ENCODE measurements at places on chromosomes 11 and 22.

- H3K4me1 ChIP-seq = no peaks in the 10 kb centered on the region
- DNase-seq = no peak
- no peaks in the 10 kb centered on the region for H3K27me3 ChIP-seq
Measured at GRCh38 chr11:6812390-6813005, 13.0 kb upstream of the OR6A2 start.

DNA sequence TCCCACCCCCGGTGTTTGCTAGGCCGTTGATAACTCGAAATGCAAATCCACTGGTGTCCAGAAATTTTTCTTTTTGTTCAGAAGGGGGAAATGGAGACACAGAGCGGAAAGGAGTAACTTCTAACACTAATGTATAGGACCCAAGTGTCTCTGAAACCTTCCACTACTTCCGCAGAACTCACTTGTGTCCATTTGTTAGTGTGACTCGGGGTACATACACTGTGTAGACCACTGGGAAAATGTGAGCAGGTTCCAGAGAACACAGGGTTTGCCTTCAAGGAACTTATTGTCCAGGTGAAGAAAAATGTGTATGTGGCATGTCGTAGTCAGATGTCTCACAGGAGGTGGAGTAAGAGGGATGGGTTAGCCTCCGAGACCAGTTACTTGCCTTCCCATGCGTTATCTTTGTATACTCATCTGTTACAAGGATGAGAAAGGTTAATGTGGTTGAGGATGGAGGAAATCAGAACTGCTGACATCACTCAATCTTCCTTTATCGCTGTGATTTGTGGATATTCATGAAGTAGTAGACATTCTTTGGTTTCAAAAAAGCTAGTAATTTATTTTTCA lies 857 bp downstream of the ARCN1 start:
- H3K27me3 ChIP-seq = no peaks in the 10 kb centered on the region
- no peak for DNase-seq
- peak overlapping the region; percentile 98 for H3K27ac ChIP-seq
- H3K4me1 ChIP-seq = peaks cover 22% of the 10 kb centered on the region

GRCh38 chr11:116454951-116455350 lies 317.8 kb downstream of the BUD13 start:
- no peak for DNase-seq
- H3K27ac ChIP-seq = no peak overlapping the region
- H3K36me3 ChIP-seq = no peaks in the 10 kb centered on the region
- no peaks in the 10 kb centered on the region for H3K27me3 ChIP-seq
- H3K4me1 ChIP-seq = no peaks in the 10 kb centered on the region
- no peak overlapping the region for H3K4me3 ChIP-seq

DNA sequence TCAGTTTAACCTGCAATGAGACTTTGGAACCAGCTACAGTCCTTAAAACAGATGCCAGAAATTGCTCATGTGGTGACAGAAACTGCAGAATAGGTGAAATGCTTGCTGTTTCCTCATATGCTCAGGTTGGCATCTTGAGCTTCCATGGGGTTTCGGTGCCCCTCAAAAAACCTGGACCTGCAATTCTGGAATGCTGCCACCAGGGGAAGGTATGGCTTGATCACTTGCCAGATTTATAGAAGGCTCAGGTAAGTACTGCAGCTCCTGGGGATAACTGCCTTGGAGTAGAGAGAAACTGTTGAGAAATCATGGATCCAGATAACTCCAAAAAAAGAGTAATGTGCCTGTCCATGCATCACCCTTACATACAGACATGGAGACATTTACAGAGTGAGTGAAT lies 113.0 kb downstream of the CTTN start:
- H3K27ac ChIP-seq = no peak overlapping the region
- H3K4me3 ChIP-seq = no peak overlapping the region
- no peaks in the 10 kb centered on the region for H3K27me3 ChIP-seq
- no peaks in the 10 kb centered on the region for H3K4me1 ChIP-seq
- no peak for DNase-seq

DNA sequence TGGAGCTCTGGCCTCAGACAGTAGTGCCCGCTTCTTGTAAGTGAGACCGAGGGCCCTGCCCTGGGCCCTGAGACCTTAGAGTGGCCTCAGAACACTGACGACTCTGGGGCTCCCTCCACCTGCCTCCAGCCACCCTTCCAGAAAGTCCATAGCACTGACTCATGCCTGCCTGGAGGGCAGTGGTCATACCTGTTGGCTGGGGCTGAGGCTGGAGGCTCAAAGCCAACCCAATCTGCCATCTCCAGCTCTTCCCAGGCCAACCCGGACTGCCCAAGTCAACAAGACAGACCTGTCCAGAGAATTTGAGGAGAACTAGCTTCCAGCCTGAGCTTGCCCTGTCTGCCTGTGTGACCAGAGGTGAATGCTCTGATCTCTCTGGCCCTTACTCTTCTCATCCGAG lies 66.9 kb upstream of the TTLL12 start:
- H3K4me1 ChIP-seq = no peaks in the 10 kb centered on the region
- no peaks in the 10 kb centered on the region for H3K27me3 ChIP-seq
- H3K4me3 ChIP-seq = no peak overlapping the region

DNA sequence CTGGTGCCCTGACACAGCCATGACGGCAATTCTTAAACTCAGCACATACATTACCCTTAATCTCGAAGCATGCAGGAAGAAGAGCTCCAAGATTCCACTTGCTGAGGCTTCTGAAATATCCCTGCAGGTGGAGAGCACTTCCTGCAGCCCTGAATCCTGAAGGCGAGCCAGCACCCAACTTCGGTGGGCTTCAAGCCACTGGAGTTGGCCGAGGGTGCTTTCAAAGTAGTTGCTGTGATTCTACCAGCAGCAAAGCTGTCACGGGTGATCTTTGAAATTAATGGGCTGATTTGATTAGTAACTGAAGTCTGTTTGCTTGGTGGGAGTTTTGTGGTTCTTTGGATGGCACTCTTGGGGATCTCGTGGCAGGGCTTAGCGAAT lies 9.0 kb upstream of the FTH1 start:
- DNase-seq = no peak
- no peaks in the 10 kb centered on the region for H3K36me3 ChIP-seq
- H3K27ac ChIP-seq = no peak overlapping the region
- no peaks in the 10 kb centered on the region for H3K27me3 ChIP-seq
- H3K4me1 ChIP-seq = peaks cover 37% of the 10 kb centered on the region

GRCh38 chr11:115889712-115890111 lies 385.5 kb upstream of the CADM1 start:
- no peak for DNase-seq
- H3K27ac ChIP-seq = no peak overlapping the region
- no peak overlapping the region for H3K4me3 ChIP-seq
- no peaks in the 10 kb centered on the region for H3K4me1 ChIP-seq
- H3K36me3 ChIP-seq = no peaks in the 10 kb centered on the region

GRCh38 chr11:116078101-116078591 lies 573.9 kb upstream of the CADM1 start:
- no peak overlapping the region for H3K27ac ChIP-seq
- no peaks in the 10 kb centered on the region for H3K4me1 ChIP-seq
- H3K4me3 ChIP-seq = no peak overlapping the region
- no peak for DNase-seq
- no peaks in the 10 kb centered on the region for H3K36me3 ChIP-seq

DNA sequence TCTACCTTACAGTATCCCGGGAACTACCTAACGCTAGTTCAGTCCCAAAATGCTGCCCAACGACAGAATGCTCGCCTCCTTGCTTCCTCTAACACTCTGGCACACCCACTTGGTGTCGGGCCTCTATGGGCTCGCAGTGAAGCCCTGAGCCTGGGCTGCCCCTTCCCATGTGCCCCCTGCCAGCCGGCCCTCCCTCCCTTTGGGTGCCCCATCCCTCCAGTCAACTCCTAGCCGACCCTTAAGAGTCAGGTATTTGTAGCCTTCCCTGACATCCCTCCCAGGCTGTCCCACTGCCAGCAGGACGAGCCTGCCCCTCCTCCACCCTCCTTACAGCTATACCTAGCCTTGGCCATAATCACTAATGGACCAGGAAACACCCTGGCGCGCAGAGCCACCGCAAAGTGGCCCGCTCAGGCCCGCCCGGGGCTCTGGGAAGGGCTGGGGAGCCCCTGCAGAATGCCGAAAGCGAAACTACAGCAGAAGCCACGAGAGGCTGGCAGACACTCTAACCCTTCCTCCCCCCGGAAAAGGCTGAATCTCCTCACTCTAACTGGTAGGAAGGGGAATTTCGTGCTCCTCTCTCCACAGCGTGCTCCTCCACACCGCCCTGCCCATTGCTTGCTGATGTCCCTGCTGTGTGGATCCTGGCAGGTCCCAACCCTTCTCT lies 8.2 kb downstream of the CBX7 start:
- peak overlapping the region; percentile 89 for H3K4me3 ChIP-seq
- H3K4me1 ChIP-seq = peaks cover 21% of the 10 kb centered on the region
- H3K27ac ChIP-seq = peak overlapping the region; percentile 85
- H3K36me3 ChIP-seq = no peaks in the 10 kb centered on the region
- H3K27me3 ChIP-seq = no peaks in the 10 kb centered on the region
- no peak for DNase-seq

- no peaks in the 10 kb centered on the region for H3K27me3 ChIP-seq
- H3K36me3 ChIP-seq = no peaks in the 10 kb centered on the region
- H3K27ac ChIP-seq = no peak overlapping the region
- no peak for DNase-seq
- no peak overlapping the region for H3K4me3 ChIP-seq
Measured at GRCh38 chr11:47889714-47890441, 41.7 kb upstream of the NUP160 start.

DNA sequence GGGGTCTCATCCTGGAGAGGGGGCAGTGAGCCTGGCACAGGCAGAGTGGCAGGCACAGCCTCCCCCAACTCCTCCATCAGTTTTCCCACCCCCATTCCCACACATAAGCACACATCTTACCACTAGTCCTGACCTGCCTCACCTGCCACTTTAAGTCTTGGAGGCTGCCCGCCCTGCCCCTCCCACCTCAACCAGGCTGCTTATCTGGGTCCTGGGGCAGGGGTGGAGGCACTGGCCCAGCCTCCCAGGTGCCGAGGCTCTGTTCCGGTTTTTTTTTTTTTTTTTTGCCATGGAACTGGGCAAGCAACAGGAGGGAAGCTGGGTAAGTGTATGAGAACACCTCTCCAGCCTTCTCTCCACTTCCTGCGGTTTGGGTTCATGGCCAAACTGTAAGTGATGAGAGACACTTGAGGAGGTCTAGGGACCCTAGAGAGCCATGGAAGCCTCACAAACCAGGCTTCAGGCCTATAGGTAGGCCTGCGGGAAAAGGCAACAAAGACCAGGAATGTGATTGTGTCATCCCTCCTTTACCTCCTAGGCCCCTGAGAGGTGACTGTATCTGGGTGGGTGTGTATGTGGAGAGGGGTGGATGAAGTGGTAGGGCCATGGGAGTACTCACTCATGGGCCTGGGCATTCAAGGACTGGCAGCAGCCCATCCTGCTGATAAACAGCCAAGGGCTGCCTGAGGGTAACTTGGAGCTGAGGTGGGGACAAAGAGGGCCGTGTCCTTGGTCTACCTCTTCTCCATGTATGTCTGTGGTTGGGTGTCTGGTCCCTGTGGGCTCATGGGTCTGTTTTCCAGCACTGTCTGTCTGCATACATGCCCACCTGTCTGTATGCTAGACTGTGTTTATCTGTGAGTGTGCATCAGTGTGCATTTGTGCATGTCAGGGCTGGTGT lies 22.6 kb downstream of the PHLDB1 start:
- no peak for DNase-seq
- no peak overlapping the region for H3K27ac ChIP-seq

GRCh38 chr11:1335811-1336761 lies 26.7 kb upstream of the TOLLIP start:
- H3K27ac ChIP-seq = peak overlapping the region; percentile 90
- H3K36me3 ChIP-seq = no peaks in the 10 kb centered on the region
- no peak for DNase-seq
- H3K27me3 ChIP-seq = no peaks in the 10 kb centered on the region
- H3K4me3 ChIP-seq = peak overlapping the region; percentile 60

- no peak for DNase-seq
- H3K27ac ChIP-seq = peak overlapping the region; percentile 98
- H3K36me3 ChIP-seq = no peaks in the 10 kb centered on the region
- H3K4me3 ChIP-seq = no peak overlapping the region
Measured at GRCh38 chr11:130162733-130163132, 3.2 kb downstream of the ST14 start.

GRCh38 chr11:121421149-121421901 lies 30.8 kb upstream of the SORL1 start:
- H3K27ac ChIP-seq = no peak overlapping the region
- H3K4me1 ChIP-seq = peaks cover 20% of the 10 kb centered on the region
- H3K4me3 ChIP-seq = no peak overlapping the region

DNA sequence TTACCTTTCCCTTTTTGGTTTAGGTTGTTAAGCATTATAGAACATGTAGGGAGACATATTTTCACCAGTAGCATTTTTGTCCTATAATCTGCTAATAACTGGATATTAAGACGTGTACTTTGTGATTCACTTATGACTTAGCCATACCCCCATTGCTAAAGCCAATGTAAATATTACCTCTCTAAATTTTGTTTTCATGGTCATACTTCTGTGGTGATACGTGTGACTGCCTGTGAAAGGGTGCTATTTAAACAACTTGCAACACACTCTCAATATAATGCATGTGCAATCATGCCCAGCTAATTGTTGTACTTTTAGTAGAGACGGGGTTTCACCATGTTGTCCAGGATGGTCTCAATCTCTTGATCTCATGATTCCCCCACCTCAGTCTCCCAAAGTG lies 36.2 kb upstream of the PAK1 start:
- DNase-seq = no peak
- H3K4me3 ChIP-seq = no peak overlapping the region
- H3K27me3 ChIP-seq = no peaks in the 10 kb centered on the region
- no peak overlapping the region for H3K27ac ChIP-seq
- H3K36me3 ChIP-seq = no peaks in the 10 kb centered on the region
- H3K4me1 ChIP-seq = peaks cover 48% of the 10 kb centered on the region

GRCh38 chr11:131300439-131300717 lies 70.0 kb upstream of the NTM start:
- no peaks in the 10 kb centered on the region for H3K36me3 ChIP-seq
- H3K4me3 ChIP-seq = no peak overlapping the region
- H3K27ac ChIP-seq = no peak overlapping the region
- no peaks in the 10 kb centered on the region for H3K4me1 ChIP-seq

- no peak overlapping the region for H3K4me3 ChIP-seq
- H3K27me3 ChIP-seq = peaks cover 26% of the 10 kb centered on the region
- H3K4me1 ChIP-seq = no peaks in the 10 kb centered on the region
- H3K36me3 ChIP-seq = no peaks in the 10 kb centered on the region
Measured at GRCh38 chr11:116373104-116373944, 399.5 kb downstream of the BUD13 start.

- H3K4me3 ChIP-seq = no peak overlapping the region
- no peak for DNase-seq
- no peaks in the 10 kb centered on the region for H3K36me3 ChIP-seq
- no peaks in the 10 kb centered on the region for H3K27me3 ChIP-seq
Measured at GRCh38 chr11:121383716-121384115, 68.4 kb upstream of the SORL1 start.

Measured in esophagus squamous epithelium (tissue), 5 donors.